ENCODE measurements at places on chromosomes 13 and 19. TPM values are rescaled to one million over a fixed set of nuclear protein-coding genes. Genes with fewer than 3 reads are reported as not detected.

The CYP4F2 gene
- total RNA-seq = not detected

The TINCR gene
- 2.0 TPM for total RNA-seq

DNA sequence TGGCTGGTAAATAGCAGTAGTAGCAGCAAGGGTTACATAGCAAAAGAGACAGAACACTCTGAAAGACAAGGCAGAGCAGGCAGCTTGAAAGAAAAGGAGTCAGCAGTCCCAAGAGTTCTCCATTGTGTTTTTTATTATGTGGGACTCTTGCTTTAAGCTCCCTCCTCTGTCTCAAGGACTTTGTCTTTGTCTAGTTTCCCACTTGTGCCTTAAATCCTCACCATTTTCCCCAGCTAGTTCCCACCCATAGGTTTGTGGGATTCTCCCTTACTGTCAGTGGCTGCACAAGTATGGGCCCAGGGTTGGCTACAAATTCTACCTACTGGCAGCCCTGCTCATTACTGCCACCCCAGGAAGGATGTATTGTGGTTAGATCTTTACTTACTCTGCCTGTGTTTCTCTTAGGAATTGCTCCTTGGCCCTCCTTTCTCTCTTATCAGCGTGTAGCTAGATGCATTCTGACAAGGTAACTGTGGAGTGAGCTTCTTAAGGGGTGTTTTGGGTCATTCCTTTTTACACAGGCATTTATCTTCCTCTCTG lies 413.4 kb upstream of the PCDH9 start:
- no peaks in the 10 kb centered on the region for H3K36me3 ChIP-seq
- H3K4me1 ChIP-seq = no peaks in the 10 kb centered on the region
- H3K4me3 ChIP-seq = no peak overlapping the region
- DNase-seq = no peak

GRCh38 chr13:20090349-20090748 lies 70.5 kb downstream of the GJA3 start:
- no peak overlapping the region for H3K4me3 ChIP-seq
- no peak for DNase-seq
- H3K36me3 ChIP-seq = peaks cover 18% of the 10 kb centered on the region
- no peaks in the 10 kb centered on the region for H3K27me3 ChIP-seq
- peaks cover 3% of the 10 kb centered on the region for H3K4me1 ChIP-seq

The ZNF460 gene
- total RNA-seq = 81.4 TPM
